Stimulated activated CD4-positive, alpha-beta T cell treated with anti-CD3 and anti-CD28 coated beads, Interleukin-12 subunit alpha, Interleukin-12 subunit beta, amount 100 ng/mL, for 48 hours (primary cell): ENCODE measurements at places on chromosomes 3 and 15.

DNA sequence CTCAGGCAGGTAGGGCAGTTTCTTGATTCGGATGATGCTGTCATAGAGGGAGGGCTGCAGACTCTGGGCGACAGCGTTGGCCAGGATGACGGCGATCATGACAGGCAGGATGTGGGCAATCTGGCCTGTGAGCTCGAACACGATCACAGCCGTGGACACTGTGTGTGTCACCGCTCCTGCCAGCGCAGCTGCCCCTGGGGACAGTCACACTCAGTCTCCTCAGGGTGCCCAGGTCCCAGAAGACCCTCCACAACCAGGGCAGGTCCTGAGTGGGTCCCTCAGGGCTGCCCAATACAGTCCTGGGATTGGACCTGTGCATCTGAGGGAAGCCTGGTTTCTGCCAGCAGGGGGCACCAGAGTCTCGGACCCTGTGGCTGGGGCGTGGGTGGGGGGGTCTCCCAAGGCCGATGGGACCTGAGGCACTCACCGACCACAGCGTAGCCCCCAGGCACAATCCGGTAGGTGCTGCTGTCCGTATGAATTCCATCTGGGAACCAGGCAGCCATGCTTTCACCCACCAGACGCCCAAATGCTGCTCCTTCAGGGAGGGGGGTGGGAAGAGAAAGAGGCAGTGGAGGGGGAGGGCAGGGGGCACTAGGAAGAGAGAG lies 7.2 kb downstream of the CLCN2 start:
- peak; percentile 61 for DNase-seq

- DNase-seq = no peak
Observed at GRCh38 chr15:58401276-58401675, 30.5 kb upstream of the LIPC start.

- no peak for DNase-seq
Observed at GRCh38 chr3:414063-414462, 217.5 kb downstream of the CHL1 start.

GRCh38 chr3:16400106-16400931 lies 113.2 kb downstream of the RFTN1 start:
- DNase-seq = no peak

DNA sequence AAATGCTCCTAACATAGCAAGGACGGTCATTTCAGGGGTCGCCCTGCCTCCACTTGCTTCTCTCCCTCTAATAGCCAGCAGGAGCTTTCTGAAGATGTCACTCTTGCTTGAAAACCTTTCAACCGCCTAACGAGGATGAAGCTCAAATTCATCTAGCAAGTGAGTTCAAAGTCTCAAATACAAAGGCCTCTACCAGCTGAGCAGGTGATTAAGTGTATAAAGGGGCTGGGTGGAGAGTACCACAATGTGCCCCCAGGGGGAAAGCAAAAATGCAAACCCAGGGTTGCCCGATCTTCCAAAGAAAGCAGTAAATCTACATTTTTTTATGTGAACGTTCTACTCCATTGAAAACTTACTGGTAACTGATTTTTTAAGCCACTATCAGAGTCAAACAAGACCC lies 50.4 kb upstream of the GRIP2 start:
- no peak for DNase-seq

GRCh38 chr3:61985020-61985419 lies 388.3 kb downstream of the FEZF2 start:
- DNase-seq = no peak

DNA sequence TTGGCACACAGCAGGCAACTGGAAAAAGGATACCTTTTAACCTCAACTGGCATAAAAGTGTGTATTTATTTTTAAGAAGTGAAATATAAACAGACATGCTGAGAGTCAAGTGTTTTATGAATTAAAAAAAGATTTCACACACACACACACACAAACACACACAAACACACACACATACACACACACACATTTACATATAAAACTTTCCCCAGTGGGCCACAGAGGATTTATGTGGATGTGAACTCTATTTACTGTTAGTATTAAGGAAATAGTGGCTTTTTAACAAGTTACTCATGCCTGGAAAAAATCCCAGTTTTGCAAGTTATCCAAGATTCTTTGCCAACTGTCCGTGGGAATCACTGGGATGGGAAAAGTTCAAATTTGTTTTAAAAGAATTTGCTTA lies 725.9 kb upstream of the NR2F2 start:
- no peak for DNase-seq

GRCh38 chr3:124701687-124702086 lies 28.6 kb upstream of the UMPS start:
- DNase-seq = no peak

DNA sequence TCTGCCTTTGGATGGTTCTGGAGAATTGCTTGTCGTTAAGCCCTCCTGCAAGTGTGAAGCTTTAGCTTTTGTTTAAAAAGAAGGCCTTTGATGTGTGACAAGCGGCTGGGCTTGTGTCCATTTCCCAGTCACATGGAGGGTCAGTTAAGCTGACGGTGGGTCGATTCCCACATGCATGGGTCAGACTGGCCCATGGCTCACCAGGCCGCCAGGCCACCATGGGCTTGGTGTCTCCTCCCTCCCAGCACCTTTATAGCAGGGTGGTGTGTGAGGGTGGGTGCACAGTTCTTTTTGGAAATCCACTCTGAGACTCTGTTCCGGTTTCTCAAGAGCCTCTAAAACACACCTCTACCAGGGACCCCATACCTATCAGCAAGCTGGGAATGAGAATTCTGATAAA lies 67.2 kb downstream of the SCN5A start:
- DNase-seq = no peak

- DNase-seq = no peak
Observed at GRCh38 chr3:132288357-132288756, 28.9 kb upstream of the ACP3 start.

- no peak for DNase-seq
Observed at GRCh38 chr3:94643400-94643799, 580.5 kb downstream of the NSUN3 start.

GRCh38 chr3:15510493-15510892 lies 11.0 kb downstream of the COLQ start:
- no peak for DNase-seq

DNA sequence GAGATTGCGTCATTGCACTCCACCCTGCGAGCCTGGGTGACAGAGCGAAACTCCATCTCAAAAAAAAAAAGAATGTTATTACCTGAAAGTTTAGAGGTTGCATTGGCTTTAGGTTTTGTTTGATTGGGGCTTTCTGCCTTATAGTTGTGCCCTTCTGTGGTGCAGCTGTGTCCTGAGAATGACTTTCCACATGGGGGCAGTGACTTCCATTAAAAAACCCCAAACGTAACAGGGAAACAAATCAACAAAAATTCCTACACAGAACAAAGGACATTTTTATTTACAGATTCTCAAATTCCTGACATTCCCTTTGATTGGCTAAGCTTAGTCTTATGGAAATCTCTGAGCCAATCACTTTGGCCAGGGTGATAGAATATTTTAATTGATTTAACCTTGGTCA lies 154.1 kb upstream of the GPR149 start:
- no peak for DNase-seq

DNA sequence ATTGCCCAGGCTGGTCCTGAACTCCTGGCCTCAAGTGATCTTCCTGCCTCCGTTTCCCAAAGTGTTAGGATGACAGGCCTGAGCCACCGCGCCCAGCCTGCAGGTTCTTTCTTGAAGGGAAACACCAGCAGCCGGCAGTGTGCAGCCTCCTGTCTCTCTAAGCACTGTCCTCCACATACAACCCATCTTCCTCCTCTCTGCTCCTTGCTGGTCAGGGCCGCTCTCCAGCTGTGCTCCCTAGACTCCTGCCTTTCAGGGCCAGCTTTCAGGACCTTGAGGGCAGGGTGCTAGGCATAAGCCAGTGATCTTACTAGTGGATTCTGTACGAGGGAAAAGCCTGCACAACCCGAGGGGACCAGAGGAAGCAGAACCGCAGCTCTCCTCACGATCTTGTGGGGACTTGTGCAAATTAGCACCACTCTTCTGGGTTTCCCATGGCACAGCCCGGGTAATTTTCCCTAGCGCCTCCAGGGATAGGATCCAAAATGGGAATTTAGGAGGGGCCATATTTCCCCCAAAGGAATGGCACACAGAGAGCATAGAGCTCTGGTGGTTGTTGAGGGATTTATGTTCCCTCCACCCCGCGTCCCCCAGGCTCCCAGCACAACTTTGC lies 18.2 kb upstream of the CORO2B start:
- no peak for DNase-seq

GRCh38 chr3:147431751-147432150 lies 22.6 kb downstream of the ZIC1 start:
- DNase-seq = no peak

DNA sequence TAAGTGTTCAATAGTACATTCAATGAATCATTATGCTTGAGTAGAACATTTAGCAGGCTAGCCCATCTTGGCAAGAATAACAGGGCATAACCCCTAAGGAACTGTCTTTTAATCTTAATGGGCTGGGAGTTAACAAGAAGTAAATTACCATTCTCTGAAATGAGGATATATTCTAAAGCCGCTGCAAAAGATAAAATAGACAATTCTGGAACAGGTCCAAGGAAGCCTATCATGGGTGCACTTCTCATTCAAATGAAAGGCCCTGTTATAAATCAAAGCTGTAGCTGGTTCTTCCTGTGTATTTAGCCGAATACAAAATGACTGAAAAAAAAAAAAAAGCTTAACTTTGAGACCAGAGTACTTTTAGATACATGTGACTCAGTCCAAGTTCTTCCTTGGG lies 15.6 kb downstream of the MTHFS start:
- DNase-seq = no peak

DNA sequence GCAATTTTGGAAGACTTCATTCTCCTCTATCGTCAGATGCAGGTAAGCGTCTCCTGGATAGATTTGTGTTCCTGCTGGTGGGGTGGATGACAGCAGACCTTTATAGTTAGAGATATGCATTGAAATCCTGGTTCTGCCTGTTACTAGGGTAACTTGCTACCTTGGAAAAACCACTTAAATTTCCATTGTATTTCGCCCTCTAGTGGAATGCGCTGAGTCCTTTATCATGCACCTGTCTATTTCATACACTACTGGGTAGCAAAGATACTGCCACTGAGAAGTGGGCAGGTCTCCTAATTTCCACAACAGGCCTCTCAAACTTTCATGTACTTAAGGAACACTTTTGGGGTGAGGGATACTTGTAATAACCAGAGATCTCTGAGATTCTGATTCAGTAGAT lies 209.5 kb upstream of the SUCLG2 start:
- no peak for DNase-seq

- DNase-seq = no peak
Observed at GRCh38 chr3:38628835-38629234, 20.7 kb downstream of the SCN5A start.

- no peak for DNase-seq
Observed at GRCh38 chr3:182382112-182382857, 411.0 kb upstream of the ATP11B start.

GRCh38 chr3:157107037-157107436 lies 52.9 kb downstream of the CCNL1 start:
- no peak for DNase-seq

DNA sequence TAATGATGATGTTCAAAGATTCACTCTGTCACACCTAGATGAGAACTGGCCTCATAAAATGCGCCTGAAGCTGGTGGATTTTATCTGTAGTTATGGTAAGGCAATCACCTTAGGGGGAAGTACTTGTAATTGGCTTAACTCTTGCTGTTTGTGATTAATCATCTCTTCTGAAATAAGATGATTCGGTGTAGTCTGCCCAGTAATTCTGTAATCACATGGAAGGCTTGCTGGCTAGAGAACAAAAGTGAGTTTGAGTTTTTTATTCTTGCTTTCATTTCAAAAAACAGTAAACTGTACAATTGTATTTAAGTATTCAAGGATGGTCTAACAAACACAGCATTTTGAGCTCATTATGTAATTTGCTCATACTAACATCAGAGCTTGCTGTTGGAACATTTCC lies 72.1 kb downstream of the OTOL1 start:
- no peak for DNase-seq

DNA sequence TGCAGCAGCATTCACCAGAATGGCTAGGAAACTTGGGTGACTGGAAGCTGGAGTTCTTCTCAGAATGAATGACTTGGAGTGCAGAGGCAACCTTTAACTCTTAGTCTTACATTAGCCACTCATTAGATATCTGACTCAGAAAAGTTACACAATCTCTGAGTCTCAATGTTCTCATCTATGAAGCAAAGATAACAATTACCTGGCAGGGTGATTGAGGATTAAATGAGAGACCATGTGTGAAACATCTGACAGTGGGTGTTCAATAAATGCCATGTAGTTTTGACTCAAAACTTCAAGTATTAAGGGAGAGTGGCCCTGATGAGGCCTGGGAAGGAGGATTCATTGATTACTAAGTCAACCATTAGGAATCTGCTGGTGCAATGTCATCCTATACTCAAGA lies 48.3 kb downstream of the MRPL3 start:
- no peak for DNase-seq

GRCh38 chr3:134832585-134832984 lies 37.5 kb downstream of the EPHB1 start:
- no peak for DNase-seq

- DNase-seq = no peak
Observed at GRCh38 chr15:31306426-31307269, 20.0 kb upstream of the KLF13 start.
